ENCODE measurements at places on chromosomes 6 and 20.

DNA sequence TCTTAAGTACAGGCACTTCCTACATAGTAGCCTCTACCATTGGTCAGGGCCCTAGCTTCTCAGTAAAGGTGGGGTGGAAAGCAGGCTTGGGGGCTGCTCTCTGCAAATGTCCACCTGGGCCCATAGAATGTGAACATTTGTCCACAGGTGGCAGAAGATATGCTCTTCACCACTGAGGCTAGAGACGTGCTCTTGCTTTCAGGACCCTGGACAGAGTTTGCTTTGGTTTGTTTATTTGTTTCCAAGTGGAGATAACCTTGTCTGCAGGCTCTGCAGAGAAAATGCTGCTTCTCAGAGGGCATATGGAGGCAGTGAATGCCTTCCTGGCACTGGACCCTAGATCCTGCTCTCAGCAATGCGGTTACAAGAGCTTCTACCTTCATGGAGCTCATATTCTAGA is 129.0 kb downstream of the F13A1 start:
- DNase-seq: no peak

GRCh38 chr6:8391934-8392333 is 43.4 kb downstream of the SLC35B3 start:
- no peak for DNase-seq

GRCh38 chr6:117477988-117478852 is 4.3 kb upstream of the DCBLD1 start:
- DNase-seq: no peak

DNA sequence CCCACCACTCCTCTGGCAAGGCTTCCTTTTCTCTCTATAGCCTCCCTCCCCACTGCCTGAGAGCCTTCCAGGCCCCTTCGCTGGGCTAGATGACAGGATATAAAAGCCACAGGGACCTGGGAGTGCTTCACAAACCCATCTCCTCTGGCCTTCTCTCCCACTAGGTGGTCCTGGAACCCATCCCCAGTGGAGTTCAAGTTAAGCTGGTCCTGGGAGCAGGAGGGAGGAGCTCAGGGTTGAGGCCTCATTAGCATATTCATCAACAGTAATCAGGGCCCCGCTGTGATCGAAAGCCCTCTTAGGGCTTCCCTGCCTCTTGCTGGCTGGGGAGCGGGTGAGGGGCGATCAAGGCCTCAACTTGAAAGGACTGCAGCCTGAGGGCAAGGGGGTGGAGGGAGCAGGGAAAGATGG is 9.1 kb downstream of the EBF4 start:
- no peak for DNase-seq

DNA sequence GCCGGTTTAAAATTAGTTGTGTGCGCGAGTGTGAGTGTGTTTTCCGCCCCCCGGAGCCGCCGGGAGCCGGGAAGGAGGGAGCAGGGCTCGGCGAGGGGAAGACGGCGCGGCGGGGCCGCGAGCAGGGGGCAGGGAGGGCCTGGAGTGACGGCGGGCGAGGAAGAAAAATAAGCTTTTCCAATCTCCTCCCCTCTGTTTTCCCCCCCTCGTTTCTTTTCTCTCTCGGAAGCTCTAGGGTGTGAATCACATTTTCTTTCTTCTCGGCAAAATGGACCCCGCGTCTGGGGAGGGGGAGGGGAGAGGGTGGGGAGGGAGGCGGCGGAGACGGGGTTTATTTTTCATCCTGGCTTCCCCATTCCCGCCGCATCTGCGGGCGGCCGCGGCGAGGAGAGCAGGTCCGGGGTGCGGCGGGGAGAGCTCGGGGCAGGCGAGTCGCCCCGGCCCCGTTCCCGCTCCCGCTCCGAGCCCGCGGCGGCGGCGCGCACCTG is 881 bp downstream of the BICRAL start:
- no peak for DNase-seq

DNA sequence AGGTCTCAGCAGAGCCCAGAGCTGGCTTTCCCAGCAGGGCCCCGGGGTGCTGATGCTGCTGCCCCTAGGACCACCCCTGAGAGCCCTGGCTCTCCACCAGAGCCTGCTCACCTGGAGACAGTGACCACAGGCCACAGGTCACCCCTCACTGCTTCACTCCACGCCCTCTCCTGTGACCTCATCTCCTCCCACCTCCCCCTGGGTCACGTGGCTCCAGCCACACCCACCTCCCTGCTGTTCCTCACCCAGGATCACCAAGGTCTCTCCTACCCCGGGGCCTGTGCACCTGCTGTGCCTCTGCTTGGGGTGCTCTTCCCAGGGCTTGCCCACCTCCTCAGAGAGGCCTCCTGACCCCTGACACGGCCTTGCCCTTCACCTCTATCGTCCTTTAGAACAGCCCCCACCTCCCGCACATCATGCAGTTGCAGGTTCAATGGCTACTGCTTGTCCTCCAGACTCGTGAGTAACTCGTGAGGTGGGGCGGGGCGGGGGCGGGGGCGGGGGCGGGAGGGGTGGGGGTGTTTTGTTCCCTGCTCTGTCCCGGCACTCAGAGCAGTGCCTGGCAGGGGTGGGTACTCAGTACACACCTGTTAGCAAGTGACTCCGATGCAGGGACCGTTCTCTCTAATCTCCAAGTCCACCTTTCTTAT is 468.0 kb downstream of the PREX1 start:
- no peak for DNase-seq

DNA sequence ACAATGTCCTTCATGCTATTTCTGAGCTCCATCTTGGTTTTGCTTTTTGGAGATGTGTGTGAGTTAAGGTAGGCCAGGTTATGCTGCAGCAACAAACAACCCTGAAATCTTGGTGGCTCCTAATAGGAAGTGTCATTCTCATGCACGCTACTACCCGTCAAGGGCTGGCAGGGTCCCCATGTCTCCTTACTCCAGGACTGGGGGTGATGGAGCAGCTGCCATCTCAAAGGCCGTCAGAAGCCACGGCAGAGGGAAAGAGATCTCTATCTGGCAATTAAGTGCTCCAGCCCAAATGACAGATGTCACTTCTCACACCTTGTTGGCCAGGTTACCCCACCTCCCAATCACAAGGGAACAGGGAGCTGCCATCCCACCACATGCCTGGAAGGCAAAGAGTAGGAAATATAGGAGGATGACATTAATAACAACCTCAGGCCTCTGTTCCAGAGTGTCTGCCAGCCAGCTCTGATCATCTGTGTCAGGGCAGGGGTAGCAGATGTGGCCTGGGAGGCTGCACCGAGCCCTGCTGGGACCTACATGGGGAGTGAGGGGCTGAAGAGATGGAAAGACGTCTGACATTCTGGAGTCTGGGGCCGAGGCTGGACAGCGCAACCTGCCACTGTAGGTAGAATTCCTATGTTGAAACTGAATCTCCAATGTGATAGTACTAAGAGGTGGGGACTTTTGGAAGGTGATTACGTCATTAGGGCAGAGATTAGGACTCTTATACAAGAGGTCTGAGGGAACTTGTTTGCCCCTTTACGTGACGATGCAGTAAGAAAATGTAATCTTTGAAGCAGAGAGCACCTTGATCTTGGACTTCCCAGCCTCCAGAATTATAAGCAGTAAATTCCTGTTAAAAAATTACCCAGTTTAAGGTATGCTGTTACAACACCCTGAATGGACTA is 4.8 kb upstream of the SDCBP2 start:
- DNase-seq: no peak

GRCh38 chr6:169156793-169157147 is 96.9 kb downstream of the THBS2 start:
- no peak for DNase-seq

- DNase-seq: no peak
These were observed 25.6 kb downstream of the BLTP3A start for GRCh38 chr6:34817446-34817845.

- DNase-seq: no peak
These were observed 79.8 kb downstream of the RTN4IP1 start for GRCh38 chr6:106549521-106549920.

DNA sequence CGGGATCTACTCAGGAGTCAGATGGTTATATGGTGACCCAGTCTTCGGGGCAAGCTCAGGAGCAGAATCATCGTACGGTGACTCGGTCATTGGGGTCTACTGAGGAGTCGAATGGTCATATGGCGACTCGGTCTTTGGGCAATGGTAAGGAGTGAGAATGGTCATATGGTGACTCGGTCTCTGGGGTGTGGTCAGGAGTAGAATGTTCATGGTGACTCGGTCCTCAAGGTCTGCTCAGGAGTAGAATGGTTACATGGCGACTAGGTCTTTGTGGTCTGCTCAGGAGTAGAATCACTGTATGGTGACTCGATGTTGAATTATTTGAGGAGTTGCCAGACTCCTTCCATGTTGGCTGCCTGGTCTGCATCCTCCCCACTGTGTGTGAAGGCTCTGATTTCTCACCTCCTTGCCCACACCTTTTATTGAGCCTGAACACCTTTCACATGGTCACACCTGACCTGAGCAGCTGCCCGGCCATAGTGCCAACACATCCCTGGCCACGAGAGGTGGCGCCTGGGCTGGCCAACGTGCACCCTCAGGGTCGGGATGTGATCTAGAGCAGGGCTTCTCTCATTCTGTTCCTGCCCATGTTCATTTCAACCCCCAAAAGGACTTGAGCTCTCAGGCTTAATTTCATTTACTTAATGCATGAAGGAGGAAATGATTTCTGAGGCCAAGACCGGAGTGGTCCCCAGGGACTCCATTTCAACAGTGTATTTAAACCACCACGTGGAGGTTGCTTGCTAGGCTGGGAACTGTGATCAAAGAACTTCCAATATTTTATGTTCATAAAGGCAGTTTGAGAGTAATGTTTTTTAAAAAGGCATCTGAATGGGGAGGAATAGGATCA is 119.5 kb downstream of the PHACTR3 start:
- DNase-seq: no peak

DNA sequence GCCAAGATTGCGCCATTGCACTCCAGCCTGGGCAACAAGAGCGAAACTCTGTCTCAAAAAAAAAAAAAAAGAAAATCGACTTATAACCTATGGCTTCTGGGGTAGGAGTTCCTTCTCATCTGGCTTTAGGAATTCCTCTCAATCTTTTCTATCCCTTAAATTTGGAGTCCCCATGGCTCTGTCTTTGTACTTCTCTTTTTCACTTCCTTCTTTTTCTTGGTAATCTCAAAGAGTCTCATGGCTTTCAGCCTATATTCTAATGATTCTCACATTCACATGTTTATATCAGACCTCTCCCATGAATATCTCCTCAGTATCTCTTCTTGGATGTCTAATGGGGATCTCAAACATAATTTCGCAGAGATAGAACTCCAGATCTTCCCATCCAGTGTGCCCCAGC is 42.8 kb upstream of the RALGAPA2 start:
- DNase-seq: no peak

DNA sequence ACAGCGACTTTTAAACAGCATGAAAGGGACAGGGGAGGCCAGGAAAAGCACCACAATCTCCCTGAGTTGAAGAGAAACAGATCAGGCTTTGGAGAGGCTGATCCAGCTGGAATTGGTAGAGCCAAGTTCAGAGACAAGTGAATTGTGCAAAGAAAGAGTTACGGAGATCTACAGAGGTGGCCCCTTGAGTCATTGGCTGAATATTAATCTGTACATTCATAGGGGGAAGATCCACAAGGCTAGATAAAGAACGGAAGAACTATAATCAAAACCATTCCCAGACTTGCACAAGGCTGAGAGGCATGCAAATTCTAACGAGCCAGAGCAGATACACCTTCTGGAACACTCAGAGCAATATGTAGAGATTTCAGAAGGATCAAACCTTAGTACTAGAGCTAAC is 14.2 kb upstream of the FOXQ1 start:
- DNase-seq: no peak

DNA sequence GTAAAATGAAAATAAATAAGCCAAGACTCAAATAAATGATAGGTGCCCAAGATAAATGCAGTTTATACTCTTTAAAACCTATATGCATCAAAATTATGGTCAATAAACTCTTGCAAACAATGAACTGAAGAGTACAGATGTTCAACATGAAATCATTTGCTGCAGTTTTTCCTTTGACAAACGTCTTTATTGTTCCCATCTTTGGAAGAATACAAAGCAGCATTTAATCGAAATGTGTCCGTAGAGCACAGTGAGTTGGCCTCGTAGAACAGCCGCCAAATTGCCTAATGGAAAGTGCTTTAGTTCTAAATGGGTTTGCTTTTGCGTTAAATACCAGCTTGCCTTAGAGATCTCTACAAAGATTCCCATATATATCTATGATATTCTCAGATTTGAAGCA is 447.4 kb downstream of the PKHD1 start:
- no peak for DNase-seq

DNA sequence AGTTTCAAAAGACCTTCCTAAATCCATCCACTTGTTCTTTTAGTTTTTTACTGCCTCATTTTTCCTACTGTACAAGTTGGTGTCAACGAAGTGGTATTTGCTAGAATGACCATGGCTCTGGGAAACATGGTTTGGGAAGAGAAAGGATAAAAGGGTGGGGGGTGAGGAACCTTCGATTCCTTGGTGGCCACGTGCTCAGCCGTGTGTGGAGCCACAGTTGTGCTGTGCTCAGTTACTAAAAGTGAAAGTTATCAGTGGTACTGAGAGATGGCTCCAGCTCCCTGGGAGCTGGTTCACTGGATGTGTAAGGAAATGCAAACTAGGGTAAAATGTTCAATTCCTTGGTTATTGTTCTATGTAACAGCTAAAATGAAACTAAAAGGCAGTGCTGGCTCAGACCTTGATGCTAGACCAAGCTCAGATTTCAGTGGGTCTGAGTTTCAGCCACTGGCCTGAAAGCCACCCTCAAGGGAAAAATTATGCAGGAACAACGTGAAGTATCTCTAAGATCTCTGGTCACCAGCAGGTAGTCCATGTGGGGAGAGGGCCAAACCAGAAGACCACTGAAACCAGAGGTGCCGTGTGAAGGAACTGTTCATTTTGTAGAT is 7.4 kb upstream of the SLC22A2 start:
- DNase-seq: no peak

DNA sequence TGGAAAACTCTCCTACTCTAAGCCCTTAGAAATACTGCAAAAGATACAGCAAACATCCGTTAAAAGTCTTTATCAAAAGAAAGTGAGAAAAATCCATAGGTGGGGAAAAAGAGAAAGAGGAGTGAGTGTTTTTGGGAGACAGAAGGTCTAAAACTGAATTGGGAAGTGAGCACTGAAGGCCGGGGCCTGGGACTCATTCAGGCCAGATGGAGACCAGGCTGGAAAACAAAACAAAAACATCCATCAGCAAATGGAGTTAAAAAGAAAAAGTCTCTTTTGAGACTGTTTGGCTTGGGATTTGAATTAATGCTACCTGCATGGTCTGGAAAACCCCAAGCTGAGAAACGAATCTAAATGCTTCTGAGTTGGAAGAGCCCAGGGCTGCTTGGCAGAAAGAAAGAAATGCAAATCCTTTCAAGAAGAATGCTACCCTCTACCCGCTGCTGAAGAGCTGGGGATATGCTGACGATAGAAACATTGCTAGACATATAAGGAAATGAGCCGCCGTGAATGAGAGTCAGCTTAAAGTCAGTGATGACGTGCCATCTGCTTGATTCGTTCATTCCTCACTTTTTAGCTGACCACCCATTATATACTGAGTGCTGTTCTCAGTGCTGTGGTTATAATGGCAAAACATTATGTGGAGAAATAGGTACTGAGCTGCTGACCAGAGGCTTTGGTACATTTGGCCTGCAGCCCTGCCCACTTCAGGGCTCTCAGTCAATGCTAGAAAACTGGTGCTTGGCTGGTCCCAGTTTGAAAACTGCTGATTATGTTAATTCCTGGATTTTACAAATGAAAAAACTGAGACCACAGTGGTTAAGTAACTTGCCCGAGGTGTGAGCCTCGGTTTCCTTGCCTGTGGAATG is 28.0 kb upstream of the TULP4 start:
- no peak for DNase-seq

GRCh38 chr6:169230946-169231789 is 22.5 kb downstream of the THBS2 start:
- DNase-seq: no peak
